NCI-H1694 treated with DMSO at 0.1 percent for 48 hours (cell line): ENCODE measurements at places on chromosomes 1 and 21.

- DNase-seq, result no peak
Measured at GRCh38 chr1:245444945-245445344, 290.2 kb downstream of the KIF26B start.

GRCh38 chr1:25831569-25832196 lies 11.9 kb downstream of the MTFR1L start:
- DNase-seq, result no peak

GRCh38 chr1:77412820-77413530 lies 131.2 kb downstream of the AK5 start:
- DNase-seq, result no peak

GRCh38 chr1:202054094-202054493 lies 43.7 kb downstream of the ELF3 start:
- DNase-seq, result no peak

DNA sequence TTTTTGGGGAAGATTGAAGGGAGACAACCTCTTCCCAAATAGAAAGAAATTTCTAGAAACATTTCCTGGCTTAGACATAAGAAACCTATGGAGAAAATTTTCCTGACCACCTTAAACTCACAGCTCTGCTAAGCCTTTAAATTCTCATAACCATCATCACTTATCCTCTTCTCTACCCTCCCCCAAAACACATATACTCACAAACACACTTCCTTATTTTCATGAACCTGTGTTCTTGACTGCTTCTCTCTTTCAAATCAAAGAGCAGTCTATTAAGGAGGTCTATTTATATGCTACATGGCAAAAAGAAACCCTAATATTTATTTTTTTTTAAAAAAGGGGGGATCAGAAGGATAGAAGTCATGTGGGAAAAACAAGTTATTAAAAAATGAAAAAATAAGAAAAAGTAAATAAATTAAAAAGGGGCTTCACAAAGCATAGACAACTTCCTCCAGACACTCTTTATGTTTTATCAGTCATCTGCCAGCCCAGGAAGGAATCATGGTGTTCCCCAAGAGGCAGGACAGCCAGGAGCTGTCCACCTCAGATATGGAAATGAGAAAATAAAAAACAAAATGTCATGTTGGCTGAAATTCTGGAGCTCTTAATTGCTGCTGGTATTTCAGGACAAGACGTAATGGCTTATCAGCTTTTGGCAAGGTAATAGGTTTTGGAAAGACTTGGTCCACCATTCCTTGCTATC lies 12.8 kb upstream of the RGS2 start:
- DNase-seq, result no peak

DNA sequence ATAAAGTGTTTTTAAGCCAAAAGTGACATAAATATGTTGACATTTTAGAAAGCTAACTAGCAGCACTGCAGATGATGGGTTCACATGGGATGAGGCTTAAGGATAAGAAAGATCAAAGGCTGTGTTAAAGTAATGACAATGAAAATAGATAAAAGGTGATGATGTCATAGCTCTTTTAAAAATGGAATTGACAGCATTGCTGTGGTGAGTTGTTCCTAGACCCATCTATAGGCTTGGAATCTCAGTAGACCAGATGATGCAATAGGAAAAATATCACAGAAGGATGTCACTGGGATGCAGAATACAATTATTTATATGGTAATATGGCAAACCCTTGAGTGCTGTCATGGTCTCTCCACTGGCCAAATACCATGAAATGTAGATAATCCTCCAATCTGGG lies 286.0 kb downstream of the PLA2G4A start:
- DNase-seq, result no peak

- no peak for DNase-seq
Measured at GRCh38 chr1:6521536-6521935, 30.1 kb upstream of the PLEKHG5 start.

DNA sequence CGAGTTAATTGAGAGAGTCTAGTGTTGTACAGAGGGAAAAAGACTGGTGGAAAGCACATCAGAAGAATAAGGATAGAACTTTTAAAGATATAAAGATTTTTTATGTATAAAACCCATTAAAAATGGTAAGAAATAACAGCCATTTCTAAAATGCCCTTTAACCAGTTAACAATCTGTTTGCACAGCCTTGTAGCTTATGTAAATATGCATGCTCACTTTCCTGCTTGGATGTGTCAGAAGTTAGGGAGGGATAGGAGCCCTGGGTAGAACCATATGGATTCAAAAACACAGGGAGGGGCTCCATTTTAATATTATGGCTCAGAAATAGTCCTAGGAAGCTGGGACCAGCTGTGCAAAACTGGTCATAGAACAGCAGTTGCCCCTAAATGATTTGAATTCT lies 4.5 kb upstream of the EDEM3 start:
- no peak for DNase-seq

DNA sequence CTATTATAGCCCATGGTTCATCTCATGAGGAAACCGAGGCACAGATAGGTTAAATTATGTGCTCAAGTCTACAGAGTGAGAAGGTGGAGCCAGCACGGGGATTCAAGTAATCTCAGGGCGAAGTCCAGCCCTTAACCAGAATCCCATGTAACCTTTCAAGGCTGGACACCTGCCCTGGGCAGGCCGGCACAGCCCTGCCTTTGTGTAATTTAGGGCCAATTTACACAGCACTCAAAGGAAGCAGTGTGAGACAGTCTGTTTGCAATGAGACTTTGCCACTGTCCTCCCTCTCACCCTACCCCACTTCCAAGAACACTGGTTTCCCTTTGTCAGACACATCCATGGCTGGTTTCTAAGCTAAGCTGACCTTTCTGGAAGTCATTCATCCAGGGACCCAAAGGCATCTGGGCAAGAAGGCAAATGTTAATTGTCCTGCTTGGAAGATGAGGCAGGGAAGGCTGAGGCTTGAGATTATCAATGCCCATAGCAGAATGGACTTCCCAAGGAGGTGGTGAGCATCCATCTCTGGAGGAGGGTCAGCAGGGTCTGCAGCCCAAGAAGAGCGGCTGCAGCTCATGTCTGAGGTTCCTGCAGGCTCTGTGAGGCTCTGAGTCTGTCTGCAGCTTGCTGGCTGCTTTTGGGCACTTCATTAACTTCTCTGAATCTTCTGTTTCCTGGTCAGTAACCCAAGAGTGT lies 159.2 kb downstream of the TRABD2B start:
- DNase-seq, result no peak

DNA sequence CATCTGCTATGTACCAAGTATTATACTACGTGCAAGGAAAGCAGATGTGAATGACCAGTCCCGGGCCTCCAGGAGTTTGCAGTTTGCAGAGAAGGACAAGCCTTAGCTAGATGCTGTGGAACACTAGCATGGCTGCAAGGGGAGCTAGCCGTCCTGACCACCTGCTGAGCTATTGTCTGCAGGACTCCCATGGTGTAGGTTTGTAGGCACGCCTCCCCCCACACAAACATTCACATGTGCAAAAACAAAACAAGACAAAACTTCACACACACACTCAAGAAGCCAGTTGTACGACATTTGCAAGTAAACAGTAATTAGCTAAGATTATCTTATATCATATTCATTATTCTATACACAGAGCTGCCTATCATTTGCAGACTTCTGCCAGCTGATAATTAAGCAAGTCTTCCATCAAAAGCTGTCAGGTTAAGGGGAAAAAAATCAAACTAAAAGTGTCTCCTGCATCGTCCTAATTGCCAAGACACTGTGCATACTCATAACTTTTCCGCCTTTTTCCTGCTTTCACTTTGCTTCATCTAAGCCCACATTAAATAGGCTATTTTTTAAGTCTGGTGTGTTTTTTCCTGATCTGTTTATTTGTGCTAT lies 10.7 kb upstream of the HNRNPU start:
- no peak for DNase-seq

DNA sequence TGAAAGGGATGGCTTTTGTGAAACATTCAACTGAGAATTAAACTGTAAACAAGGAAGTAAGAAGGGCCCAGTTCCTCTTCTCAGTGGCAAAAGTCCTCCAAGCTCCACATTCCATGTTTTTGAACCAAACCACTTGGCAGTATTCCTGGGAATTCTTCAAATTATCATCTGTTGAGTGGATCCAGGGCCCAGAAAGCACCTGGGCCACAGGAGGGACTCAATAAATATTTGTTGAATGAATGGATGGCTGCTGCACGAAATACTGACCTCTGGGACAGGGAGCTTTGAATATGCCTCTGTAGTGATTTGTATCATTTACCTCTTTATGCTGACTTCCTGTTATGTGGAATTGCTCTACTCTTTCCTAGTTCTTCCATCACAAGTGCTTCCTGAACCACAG lies 4.7 kb downstream of the SLC35F3 start:
- DNase-seq, result no peak

DNA sequence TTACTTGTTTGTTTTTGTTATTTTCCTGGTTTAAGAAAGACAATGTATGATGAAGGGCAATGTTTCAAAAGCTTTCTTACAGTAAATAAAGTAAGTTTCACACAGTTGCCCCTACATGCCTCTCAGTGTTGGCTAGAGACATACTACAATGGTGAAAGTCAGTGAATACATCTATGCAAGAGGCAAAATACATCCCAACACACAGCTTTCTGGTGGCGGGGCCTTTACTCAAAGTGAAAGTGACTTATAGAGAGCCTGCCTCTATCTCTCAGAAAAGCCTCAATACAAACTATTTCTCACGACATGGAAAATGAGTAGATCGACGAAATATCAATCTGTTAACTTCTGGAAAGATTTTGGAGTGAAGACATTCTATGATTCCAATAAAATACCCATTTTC lies 122.3 kb downstream of the SLC30A10 start:
- DNase-seq, result no peak

DNA sequence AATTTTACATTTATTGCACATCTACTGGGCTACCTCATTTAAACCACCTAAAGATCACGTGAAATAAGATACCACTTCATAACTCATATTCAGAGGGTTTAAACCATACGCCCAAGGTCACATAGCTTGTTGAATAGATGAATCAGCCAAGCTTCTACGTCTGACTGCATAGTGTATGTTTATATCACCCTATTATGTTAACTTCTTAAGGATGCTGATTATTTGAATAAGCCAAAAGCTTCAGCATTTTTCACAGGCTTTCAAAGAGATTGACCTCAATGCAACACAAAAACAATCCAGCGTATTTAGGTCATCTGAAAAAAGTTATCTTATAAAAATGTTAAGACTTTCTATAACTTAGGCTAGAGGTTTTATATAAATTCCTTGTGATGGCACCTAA lies 373.8 kb downstream of the TGFB2 start:
- no peak for DNase-seq

DNA sequence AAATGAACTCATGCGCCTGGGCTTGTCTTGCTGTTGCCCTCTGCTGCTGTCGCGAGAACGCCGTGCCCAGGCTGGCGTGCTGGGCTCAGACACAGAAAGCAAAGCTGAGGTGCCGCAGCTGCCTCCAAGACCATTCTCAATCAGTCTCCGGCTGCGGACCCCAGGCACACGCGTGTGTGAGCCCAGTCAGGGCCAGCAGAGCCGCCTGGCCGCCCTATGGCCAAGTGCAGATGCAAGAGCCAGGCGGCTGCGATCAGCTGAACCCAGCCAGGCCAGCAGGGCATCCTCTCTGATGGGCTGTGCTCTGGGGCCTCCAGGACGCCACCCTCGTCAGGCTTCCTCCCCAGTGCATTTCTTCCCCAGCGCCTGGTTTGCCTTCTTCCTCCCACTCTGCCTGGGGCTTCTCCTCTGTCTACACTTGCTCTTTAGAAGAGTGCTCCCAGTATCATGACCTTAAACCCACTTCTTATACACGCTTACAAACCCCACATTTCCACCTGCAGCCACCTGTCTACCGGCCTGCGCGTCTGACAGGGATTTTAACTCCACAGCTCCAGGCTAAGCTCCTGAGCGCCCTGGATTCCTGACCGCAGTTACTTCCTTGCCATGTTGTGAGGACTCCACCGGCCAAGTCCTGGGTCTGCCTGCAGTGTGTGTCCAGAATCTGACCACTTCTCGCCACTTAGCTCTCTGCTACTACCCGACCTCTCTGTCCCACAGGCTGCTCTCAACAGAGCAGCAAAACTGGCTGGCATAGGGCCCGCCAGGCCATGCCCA lies 21.7 kb upstream of the LRRC47 start:
- DNase-seq, result no peak

- no peak for DNase-seq
Measured at GRCh38 chr21:17829472-17829871, 10.3 kb upstream of the C21orf91 start.

GRCh38 chr1:200042552-200043335 lies 15.2 kb downstream of the NR5A2 start:
- DNase-seq, result no peak

- no peak for DNase-seq
Measured at GRCh38 chr1:168629466-168629865, 53.1 kb downstream of the XCL1 start.

DNA sequence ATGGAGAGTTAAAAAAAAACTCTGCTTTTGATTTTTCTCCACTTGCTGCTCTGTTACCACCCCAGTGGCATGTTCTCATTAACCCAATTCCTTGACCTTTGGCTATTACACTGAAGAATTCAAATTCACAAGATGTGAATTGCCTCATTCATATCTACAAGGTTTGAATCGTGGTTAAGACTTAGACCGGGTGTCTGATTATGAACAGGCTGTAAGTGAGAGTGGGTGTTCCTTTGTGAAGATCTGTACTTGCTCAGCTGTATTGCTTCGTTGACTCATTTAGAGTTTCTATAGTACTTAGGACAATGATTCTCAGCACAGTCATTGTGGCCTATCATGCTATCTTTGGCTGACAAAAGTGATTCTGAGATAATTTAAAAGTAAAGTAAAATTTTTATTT lies 36.4 kb downstream of the DNM3 start:
- no peak for DNase-seq

GRCh38 chr1:112735752-112736151 lies 20.6 kb upstream of the PPM1J start:
- no peak for DNase-seq

GRCh38 chr1:182835806-182836205 lies 3.3 kb upstream of the DHX9 start:
- no peak for DNase-seq

- DNase-seq, result no peak
Measured at GRCh38 chr1:3163356-3163755, 94.4 kb downstream of the PRDM16 start.

- no peak for DNase-seq
Measured at GRCh38 chr1:205709059-205709398, 28.7 kb upstream of the SLC45A3 start.

DNA sequence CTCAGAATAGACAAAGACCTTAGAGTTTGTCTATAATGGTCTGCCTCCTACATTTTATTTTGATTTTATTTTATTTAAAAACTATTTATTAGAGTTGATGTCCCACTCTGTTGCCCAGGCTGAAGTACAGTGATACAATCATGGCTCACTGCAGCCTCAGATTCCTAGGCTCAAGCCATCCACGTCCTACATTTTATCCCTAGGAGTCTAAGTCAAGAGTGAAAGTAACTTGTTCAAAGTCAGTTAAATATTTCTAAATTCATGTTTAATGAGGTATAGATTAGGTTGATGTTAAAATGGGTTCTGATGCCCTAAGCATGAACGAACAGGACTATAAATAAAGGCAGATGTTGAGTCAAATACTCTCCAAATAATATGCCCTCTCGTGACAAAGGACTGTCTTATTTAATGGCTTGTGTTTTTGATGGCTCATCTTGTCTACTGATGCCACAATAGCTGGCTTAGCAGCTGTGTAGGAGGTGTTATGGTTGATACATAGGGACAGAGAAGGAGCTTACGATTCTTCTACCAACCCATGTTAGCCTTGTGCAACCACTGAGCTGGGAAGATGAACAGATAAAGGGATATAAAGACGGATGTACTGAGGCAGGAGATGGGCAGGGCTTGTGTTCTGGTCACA lies 66.0 kb upstream of the CR1L start:
- no peak for DNase-seq
